Activated CD4-positive, alpha-beta memory T cell treated with anti-CD3 and anti-CD28 coated beads, Interleukin-2, amount 10 ng/mL, durations not matched to agents 7 days and 5 days (primary cell): ENCODE measurements at places on chromosomes 7 and 10.

GRCh38 chr7:129550693-129551360 is 48.5 kb downstream of the SMKR1 start:
- peaks cover 5% of the 10 kb centered on the region for H3K4me1 ChIP-seq
- H3K27ac ChIP-seq: no peak overlapping the region
- H3K36me3 ChIP-seq: no peaks in the 10 kb centered on the region
- H3K4me3 ChIP-seq: no peak overlapping the region
- H3K27me3 ChIP-seq: peaks cover 15% of the 10 kb centered on the region
- no peak for DNase-seq

DNA sequence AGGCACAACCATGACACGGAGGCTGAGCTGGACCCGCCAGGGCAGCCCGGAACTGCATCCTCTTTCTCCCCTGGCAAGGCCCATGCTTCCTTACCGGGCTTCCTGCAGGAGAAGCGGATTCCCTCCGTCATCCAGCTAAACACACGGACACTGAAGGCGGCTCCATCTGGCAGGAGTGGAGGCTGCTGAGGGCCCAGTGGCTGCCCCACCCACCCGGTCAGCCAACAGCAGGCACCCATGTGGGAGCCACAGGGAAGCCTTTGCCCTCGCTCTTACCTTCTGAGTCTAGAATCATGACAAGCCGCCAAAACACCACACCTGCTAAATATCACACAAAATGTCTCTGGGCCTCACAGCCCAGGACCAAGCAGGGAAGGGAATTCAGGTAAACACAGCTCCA is 321.6 kb upstream of the RNF32 start:
- no peak overlapping the region for H3K4me3 ChIP-seq
- DNase-seq: no peak
- H3K27ac ChIP-seq: no peak overlapping the region
- no peaks in the 10 kb centered on the region for H3K27me3 ChIP-seq

DNA sequence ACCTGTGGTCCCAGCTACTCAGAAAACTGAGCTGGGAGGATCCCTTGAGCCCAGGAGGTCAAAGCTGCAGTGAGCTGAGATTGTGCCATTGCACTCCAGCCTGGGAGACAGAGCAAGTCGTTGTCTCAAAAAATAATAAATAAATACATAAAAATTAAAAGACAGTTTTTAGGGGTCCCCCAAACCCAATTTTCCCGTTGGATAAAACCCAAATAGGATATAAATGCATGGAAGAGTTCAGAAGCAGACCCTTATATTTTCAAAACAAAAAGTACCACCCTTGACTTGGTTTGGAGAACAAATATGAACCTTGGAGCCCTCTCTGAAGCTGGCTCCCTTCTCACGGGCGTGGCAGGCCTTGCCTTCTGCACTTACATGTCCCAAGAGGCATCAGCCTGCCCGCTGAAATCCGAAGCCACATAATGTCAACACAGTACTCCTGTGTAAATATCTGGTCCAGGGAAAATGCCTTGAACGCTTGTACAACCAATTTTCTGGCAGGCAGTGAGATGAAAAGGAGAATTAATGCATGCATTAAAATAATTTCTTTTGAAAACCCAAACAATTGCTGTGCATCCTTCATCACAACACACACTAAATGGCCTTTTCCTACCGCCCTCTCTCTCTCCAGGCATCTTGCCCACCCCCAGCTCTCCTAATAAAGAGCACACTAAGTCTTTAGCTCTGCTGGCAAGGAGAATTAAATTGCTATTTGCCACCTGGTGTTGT is 46.4 kb upstream of the PARD3 start:
- H3K27me3 ChIP-seq: peaks cover 5% of the 10 kb centered on the region
- H3K27ac ChIP-seq: no peak overlapping the region
- no peaks in the 10 kb centered on the region for H3K4me1 ChIP-seq
- H3K36me3 ChIP-seq: no peaks in the 10 kb centered on the region
- no peak overlapping the region for H3K4me3 ChIP-seq

- H3K4me3 ChIP-seq: no peak overlapping the region
- H3K36me3 ChIP-seq: no peaks in the 10 kb centered on the region
- no peak for DNase-seq
- no peak overlapping the region for H3K27ac ChIP-seq
- no peaks in the 10 kb centered on the region for H3K27me3 ChIP-seq
These were observed 722.6 kb downstream of the GRID1 start for GRCh38 chr10:85643845-85644525.

GRCh38 chr7:135993950-135994349 is 16.8 kb upstream of the MTPN start:
- peak overlapping the region; percentile 45 for H3K27ac ChIP-seq
- no peaks in the 10 kb centered on the region for H3K27me3 ChIP-seq
- H3K36me3 ChIP-seq: no peaks in the 10 kb centered on the region
- DNase-seq: no peak
- H3K4me3 ChIP-seq: no peak overlapping the region

DNA sequence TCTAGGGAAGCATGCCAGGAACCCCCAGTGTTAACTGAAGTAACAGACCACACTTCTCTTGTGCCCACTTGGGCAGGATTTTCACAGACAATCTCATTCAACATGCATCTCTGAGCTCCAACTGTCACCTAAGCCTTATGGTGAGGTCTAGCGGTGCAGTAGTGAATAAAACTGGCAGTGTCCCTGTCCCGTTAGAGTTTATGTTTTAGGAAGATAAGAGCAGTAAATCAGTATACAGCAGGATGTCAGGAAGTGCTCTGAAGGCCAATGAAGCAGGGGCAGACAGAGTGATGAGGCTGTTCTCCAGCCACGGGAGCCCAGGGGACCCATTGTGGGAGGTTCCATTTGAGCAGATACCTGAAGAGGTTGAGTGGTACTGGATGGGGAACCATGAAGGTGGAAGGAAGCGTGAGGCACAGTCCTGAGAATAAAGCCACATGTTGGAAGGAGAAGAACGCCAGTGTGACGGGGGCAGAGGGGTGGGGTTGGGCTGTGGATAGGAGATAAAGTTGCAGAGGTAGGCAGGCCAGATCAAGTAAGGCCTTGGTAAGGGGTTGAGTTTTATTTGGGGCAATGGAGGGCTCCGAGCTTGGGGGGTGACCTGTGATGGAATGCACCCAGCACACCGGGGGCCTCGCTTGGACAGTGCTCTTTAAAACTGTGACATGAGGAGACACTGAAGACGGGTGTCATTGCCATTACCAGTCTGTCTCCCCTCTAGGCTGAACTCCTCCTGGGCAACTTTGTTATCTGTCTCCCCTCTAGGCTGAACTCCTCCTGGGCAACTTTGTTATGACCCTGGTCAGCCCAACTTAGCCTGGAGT is 6.6 kb downstream of the GDF10 start:
- no peak for DNase-seq
- no peaks in the 10 kb centered on the region for H3K27me3 ChIP-seq
- H3K4me1 ChIP-seq: peaks cover 9% of the 10 kb centered on the region

DNA sequence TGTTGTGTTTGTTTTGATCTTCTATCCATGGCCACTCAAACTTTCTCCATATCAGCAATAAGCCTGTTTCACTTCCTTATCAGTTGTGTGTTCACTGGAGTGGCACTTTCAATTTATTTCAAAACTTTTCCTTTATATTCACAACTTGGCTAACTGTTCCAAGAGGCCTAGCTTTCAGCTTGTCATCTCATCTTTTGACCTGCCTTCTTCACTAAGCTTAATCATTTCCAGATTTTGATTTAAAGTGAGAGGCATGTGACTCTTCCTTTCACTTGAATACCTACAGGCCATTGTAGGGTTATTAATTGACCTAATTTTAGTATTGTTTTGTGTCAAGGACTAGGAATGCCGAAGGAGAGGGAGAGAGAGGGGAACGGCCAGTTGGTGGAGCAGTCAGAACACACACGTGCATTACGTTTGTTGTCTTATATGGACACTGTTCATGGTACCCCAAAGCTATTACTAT is 5.5 kb upstream of the GNAT3 start:
- H3K27ac ChIP-seq: no peak overlapping the region
- H3K36me3 ChIP-seq: no peaks in the 10 kb centered on the region

- H3K36me3 ChIP-seq: peaks cover 5% of the 10 kb centered on the region
- no peaks in the 10 kb centered on the region for H3K27me3 ChIP-seq
- H3K27ac ChIP-seq: no peak overlapping the region
- H3K4me3 ChIP-seq: no peak overlapping the region
These were observed 21.3 kb downstream of the CPA1 start for GRCh38 chr7:130401578-130401977.

DNA sequence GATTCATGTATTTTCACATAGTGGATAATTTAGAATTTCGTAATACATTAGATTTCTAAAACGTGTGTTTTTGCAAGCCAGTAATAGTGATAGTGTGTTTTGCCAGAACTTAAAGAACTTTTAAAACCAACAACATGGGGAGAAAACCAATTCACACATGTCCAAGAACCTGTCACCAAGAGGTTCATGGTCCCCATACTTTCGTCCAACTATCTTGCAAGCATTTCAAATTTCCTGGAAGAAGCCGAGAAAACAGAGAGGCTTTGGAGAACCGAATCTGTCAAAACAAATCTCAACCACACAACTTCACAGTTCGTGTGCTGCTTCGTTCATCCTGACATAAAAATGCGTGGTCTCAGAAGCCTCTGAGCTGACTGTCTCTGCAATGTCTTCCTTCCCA is 31.9 kb downstream of the GFRA1 start:
- H3K36me3 ChIP-seq: no peaks in the 10 kb centered on the region
- H3K4me3 ChIP-seq: no peak overlapping the region
- H3K27ac ChIP-seq: no peak overlapping the region
- no peak for DNase-seq
- no peaks in the 10 kb centered on the region for H3K27me3 ChIP-seq
- H3K4me1 ChIP-seq: no peaks in the 10 kb centered on the region

DNA sequence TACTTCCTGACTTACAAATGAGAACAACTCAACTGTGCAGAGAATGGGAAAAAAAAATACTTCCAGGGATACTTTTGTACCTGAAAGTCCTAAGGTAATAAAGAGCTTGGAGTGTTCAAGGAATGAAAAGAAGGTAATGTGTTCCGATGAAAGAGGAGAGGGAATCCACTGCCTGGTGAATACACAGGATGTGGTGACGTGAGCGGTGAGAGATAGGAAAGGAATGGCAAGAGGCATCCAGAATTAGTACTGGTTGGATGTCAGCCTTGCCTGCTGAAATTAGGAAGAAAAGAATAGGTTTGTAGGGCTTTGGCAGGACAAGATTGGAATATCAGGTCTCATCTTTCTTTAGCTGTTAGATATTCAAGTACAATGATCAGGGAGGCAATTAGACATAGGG is 347.7 kb downstream of the POM121L12 start:
- H3K4me3 ChIP-seq: no peak overlapping the region
- H3K27me3 ChIP-seq: no peaks in the 10 kb centered on the region
- H3K36me3 ChIP-seq: no peaks in the 10 kb centered on the region
- no peaks in the 10 kb centered on the region for H3K4me1 ChIP-seq
- H3K27ac ChIP-seq: no peak overlapping the region

DNA sequence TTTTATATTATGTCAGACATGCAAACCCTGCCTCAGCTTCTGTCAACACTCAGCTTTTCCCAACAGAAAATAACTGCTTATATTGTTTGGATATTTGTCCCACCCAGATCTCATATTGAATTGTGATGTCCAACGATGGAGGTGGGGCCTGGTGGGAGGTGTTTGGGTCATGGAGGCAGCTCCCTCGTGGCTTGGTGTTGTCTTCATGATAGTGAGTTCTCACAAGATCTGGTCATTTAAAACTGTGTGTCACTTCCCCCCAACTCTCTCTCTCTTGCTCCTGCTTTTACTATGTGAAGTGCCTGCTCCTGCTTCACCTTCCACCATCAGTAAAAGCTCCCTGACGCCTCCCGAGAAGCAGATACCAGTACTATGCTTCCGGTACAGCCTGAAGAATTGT is 85.8 kb upstream of the KCNMA1 start:
- H3K27me3 ChIP-seq: peaks cover 5% of the 10 kb centered on the region
- no peak overlapping the region for H3K4me3 ChIP-seq
- DNase-seq: no peak
- H3K27ac ChIP-seq: no peak overlapping the region

DNA sequence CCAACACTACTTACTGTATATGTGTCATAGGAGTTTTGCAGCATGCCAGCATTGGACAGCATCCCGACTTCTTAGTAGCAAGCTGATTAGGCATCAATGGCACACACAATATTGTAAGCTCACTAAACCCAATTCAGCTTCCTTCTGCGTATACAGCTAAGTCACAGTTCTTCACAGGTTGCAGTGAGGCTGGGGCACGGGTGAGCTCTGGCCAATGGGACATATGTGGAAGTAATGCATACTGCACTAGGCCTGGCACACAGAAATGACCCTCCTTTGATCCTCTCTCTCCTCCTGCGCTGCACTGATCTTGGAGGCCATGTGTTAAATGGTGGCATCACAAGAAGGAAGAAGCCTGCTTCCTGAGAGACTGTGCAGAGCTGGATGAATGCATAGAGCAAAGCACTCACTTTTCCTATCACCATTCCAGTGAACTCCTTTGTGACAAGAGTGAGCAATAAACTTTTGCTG is 11.9 kb downstream of the RAB11FIP2 start:
- H3K27ac ChIP-seq: no peak overlapping the region
- H3K27me3 ChIP-seq: no peaks in the 10 kb centered on the region
- H3K36me3 ChIP-seq: peaks cover 17% of the 10 kb centered on the region

DNA sequence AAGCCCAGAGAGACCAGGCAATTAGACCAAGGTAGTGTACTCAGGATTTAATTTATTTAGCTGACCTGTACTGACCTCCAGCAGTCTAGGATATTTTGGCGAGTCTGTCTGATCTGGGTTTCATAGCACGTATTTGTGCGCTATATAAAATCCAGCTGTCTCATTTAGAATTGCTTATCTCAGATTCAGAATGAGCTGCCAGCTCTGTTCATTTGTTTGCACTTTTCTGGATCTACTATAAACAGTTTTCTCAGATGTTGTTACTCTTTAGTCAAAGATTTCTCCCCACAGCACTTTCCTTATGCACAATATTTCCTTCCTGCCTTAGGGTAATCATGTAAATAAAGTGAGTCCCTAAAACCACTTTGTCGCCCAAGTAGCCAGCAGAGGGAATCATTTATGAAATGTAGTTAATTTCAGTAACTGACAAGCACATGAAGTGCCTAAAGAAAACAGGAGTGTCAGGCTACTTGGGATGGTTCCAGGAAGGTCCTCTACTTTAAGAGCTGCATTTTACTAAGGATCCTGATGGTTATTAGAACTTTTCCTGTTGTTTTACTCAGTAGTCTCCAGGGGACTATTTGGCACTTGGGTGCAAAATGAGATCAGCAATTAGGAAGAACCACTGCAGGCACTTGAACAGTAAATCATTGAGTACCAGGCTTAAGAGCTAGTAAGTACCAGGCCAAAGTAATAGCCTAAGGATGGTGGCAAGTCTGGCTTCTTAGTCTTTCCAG is 226.4 kb downstream of the TWIST1 start:
- H3K4me1 ChIP-seq: no peaks in the 10 kb centered on the region
- no peaks in the 10 kb centered on the region for H3K27me3 ChIP-seq
- H3K4me3 ChIP-seq: no peak overlapping the region

DNA sequence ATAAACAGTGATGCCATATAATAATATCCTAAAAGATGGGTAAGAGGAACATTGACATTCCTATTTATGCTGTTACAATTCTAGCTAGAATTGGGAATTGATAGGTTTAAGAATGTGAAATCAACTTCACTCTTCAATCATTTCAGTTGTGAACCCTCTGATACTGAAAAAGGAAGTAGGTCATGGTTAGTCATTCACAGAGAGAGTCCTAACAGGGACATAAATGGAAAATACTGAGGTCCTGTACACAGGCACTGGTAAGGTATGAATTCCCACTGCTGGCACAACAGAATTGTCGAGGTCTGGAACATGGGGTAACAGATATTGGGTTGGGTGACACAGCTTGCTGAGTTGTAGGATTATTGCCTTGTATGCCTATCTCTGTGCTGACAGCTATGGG is 289.4 kb upstream of the LRRN3 start:
- DNase-seq: no peak
- peaks cover 4% of the 10 kb centered on the region for H3K4me1 ChIP-seq

GRCh38 chr7:134364619-134365037 is 47.9 kb upstream of the SLC35B4 start:
- DNase-seq: no peak
- H3K4me1 ChIP-seq: no peaks in the 10 kb centered on the region
